ENCODE measurements at places on chromosomes 12 and 14.

DNA sequence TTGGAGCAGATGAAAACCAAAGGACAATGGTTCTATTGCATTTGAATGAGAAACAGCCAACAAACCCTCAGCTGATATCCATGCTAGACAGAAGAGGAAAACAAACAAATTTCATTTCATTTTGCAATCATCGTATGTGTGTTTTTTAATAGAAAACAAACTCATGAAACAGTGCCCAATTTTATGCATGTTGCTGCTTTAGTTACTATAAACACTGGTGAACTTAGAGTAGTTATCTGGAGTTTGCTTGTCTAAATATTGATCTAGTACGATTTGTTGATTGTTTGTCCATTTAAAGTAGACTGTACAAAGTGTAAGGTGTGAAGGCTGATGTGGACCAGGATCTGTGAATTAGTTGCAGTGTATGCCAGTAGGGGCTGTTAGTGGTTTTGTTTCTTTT lies 166.6 kb downstream of the KITLG start:
- no peak for DNase-seq

DNA sequence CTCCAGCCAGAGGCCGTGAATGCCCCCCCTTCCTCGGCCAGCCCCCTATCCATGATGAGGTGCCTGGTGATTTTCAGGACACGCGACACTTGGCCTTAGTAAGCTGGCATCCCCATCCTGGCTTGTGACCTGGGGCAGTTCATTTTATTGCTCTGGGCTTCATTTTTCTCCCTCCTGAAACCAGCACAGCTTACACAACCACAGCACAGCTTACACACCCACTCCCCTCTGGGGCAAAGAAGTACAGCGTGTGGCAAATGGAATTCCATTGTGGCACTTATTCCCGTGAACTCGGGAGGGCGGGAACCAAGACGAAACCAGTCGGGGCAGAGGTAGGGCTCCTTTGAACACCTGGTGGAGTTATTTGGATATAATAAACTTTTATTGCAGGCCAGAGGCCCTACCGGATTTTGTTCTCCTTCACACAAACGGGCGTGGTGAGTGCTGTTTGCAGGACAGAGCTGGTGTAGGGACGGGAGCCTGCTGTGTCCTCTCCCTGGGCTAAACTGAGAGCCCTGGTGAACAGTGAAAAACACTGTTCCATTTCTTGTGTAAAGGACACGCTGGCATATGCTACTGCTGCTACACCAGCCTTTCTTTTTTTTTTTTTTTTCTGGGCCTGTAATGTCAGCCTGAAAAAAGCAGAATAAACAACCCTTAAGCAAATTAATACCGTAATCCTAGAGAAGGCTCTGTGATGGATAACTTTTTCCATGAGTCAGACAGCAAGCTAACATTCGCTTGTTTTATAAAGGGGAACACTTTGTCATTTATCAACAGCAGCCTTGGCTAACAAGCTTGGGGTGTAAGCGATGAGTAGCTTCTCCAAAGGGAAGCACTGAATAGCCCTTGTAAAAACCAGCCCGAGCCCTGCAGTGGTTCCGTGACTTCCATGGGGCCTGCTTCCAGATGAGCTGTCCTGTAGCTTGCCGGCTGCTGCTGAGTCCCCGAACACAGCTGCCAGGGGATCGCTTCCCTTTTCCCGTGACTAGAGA lies 29.3 kb downstream of the CD9 start:
- DNase-seq, result no peak

DNA sequence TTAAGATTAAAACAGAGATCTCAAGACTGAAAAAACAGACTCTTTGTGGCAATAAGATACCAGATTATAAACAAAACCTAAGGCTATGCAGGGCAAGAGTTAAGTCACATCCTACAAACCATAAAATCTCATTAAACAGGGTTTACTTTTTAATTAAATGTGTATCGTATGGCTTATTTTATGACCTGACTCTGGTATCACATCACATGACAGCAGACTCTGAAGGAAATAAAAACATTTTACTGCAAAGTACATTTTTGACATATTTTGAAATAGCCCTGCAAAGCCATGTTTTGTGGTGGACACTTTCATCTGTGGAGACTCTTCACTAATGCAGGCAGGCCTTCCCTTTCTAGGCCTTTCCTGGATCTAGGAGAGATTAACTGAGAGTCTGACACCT lies 327.6 kb upstream of the CLEC14A start:
- DNase-seq, result no peak

DNA sequence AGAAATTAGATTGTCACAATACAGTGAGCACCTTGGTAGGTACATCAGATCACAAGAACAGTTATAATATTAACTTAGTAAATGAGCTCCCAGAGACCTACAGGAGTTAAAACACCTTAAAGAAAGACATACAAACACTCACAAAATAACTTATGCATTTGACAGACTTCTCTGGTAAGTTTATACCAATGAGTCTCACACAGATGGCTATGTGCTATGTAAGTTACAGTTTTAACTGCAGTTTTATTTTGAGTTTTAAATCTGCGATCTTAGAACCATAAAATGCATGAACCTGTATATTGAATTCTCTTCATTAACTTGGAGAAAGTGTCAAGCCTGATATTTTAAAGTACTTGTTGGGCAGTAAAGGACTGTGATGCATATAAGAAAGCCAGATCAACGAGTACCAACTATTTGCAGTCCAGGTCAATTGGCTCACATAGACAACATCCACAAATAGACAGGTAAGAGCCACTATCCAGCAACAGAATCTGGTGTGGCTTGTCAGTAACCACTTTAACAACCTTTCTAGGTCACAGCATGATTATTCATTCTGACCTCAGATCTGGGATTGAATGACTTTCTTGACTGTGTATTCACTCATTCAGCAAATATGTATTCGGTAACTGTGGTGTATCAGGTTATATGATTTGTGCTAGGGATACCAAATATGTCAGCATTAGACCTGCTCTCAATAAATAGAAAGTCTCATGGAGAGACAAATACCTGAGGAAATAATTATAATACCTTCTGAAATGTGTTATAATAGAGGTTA lies 856.6 kb upstream of the MGAT4C start:
- no peak for DNase-seq
